ENCODE measurements at places on chromosomes 7 and 10.
A peak's percentile ranks its signal among the peaks of the same experiment; 100 is the strongest.

DNA sequence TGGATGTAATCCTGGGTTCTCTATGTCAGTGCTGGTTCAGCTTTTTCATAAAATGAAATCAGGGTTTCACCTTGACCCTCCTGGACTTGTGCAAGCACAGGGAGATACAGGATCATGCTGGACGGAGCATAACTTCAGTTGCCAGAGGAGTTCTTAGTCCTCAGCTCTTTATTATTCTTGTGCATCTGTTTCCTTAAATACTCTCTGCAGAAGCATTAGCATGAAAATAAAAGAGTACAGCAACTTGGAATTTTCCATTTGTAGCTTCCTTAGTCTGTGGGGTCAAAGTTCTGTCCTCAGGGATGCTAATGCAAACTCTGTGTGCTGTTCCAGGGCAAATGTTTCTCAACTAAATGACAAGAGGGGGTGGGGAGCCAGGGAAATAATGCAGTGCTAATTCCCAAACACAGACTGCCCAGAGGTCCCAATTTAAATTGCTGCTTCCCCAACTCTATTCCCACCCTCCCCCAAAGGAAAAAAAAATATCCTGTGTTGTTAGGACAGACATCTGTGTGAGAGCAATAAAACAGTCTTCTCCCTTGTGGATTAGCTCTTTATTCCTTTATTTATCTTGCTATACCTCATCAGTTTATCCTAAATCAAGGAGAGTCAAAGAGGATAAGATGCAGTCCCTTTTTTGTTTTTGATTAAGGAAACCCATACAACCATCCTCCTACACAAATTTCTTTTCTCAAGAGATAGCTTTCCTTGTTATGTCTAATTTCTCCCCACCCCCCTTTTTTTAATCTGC, 905.0 kb downstream of the LRMDA start:
- DNase-seq: peak; percentile 91

- no peak for DNase-seq
Observed at GRCh38 chr7:31327071-31327470, 13.5 kb downstream of the NEUROD6 start.

GRCh38 chr10:119257899-119258419, 50.6 kb downstream of the GRK5 start:
- DNase-seq: no peak

- DNase-seq: no peak
Observed at GRCh38 chr10:24434961-24435360, 226.0 kb downstream of the KIAA1217 start.

DNA sequence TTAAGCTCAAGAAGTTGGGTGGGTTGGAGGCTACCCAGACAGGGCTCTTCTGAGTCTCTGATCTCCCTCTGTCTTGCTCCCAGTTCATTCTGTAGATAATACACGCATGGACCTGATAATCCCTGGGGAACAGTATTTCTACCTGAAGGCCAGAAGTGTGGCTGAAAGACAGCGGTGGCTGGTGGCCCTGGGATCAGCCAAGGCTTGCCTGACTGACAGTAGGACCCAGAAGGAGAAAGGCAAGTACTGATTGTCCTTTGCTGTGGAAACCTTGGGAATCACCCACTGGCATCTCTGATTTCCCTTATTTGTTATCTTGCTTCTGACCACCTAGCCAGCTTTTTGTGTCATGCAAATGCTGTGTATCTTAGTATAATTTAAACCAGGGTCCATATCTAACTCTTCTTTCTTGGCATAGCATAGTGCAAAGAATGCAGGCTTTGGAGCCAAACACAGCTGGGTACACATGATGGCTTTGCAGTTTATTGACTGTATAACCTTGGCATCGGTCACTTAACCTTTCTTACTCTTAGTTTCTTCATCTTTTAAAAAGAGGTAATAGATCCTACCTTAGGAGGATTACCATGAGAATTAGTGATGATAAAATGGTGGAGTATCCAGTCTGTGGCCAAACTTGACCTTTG, 18.0 kb downstream of the PLEKHA8 start:
- DNase-seq: no peak

All from tongue (tissue), 3 donors.